ENCODE measurements at places on chromosomes 6 and 20.
A peak's percentile ranks its signal among the peaks of the same experiment; 100 is the strongest.

- no peak for DNase-seq
Observed at GRCh38 chr20:4904127-4904860, 97.0 kb downstream of the SLC23A2 start.

DNA sequence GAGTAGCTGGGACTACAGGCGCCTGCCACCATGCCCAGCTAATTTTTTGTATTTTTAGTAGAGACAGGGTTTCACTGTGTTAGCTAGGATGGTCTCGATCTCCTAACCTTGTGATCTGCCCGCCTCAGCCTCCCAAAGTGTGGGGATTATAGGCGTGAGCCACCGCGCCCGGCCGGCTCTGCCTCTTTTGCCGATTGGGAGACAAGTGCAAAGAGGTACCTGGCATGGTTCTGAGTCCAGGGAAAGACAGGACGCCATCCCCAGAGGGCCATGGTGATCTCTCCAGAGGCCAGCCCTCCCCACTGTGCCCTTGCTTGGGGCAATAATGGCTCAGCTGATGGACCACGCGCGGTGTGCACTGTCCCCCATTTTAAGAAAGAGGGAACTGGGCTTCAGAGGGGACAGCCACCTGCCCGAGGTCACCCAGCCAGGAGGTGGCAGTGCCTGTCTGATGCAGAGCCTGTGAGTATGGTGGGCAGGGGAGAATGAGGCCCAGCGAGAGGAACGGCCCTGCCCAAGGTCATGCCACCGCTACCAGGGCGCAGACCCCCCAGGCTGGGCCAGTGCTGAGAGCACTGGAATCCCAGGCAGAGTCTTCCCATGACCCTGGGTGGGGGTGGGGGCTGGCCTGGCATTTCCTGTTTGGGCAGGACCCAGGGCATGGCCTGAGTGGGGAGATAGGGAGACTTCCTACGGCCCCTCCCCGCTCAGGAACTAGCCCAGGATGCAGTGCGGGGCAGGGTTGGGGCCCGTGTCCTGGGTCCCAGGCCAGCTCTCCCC is 61.0 kb downstream of the SNAI1 start:
- no peak for DNase-seq

GRCh38 chr6:25965058-25965457 is 2.5 kb downstream of the TRIM38 start:
- DNase-seq = no peak

DNA sequence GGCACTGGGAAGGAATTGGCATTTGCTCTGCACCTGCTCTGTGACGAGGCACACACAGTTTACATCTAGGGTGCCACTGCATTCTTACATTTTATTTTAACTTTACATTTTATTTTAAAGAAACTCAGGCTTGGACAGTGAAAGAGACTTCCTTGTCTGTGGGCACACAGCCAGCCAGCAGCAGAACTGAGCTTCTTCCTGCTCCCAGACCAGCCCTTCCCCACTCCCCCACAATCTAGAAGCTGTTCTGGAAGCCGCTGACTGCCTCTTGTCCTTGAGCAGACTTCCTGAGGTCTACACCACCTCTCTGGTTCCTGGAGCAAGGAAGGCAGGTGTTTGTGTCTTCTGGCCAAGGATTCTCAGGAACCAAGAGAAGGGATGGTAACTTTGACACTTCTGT is 27.9 kb upstream of the CD93 start:
- no peak for DNase-seq

DNA sequence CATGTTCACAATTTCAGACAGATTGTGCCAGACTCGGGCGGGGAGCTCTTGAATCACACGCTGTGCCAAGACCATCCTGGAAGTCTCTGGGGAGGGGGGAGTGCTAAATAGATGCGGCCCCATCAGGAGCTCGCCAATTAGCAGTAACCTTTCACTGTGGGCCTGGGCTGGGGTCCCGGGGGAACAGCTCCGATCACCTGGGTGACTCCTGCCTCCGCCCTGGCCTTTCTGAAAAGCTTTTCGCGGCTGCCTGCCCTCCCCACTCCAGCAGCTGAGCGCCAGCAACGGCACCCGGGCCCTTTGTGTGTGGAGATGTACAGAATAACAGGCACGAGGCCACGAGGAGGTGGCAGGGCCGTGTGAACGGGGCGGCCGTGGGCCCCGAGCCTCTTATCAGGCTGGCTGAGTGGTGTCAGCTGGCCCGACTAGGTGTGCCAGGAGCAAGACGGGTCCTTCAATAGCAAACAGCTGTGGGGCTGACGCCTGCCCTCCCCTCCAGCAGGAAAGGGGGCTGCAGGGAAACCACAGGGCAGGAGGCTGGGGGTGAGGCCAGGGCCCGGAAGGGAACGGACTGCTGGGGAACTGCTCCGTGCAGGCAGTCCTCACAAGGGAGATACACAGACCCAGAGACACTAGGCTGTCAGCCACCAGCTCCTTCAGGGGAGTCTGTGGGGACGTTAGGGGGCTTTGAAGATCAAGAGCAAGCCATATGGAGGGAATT is 56.8 kb downstream of the NOL4L start:
- no peak for DNase-seq

DNA sequence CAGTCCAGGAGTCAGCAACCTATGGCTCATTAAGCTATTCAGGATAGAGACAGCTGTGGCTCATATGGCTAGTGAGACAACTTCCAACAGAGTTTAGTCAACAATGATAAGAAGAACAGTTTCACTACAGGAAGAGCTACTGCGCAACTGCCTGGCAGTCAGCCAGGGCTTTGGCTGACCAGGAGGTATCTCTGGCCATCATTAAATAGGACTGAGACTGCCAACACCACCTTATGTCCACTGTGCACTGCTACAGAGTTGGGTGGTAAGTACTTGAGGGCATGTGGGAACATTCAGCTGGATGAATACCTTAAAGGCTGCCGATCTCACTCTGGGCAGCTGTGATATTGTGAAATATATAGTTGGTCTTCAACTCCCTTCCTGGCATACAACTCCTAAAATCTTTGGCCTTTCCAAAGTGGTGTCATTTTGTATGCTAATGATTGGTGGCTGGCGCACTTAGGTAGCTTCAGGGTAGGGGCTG is 52.2 kb upstream of the FAM83C start:
- DNase-seq = no peak

- DNase-seq = peak; percentile 71
Observed at GRCh38 chr6:130575971-130576370, 210.2 kb downstream of the TMEM200A start.

DNA sequence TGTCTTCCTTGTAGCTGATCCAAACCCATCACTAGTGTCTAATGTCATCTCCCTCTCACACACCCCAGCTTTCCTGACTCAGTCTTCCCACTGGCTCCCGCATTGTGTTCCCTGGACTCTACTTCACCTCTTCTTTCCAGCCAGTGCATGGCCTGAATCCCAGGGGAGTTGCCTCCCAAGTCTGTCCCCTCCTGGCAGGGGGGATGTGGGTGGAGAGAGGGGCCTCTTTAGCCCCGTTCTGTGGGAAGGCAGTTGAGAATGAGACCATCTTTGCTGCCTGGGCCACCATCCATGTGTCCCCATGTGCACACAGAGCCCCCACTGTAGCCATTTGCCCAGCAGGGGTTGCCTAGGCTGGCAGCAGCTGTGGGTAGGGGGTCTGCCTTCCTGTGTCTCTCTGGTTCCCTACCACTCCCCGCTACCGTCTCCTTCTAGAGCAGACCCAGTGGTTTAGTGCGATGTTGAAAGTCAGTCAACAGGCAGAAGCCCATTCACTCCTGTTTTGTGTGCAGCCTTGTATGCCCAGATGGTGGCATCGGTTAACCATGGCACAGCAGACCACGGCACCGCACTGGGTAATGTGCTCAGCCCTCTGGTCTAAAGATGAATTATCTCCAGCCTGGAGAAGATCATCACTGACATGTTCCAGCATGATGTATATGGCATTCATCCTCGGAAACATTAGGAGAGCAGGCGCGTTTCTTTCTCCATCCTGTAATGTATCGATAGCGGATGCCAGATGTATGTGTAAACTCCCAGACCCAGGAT is 178.8 kb upstream of the SNX9 start:
- no peak for DNase-seq

GRCh38 chr6:101001012-101001411 is 119.9 kb upstream of the ASCC3 start:
- DNase-seq = no peak

DNA sequence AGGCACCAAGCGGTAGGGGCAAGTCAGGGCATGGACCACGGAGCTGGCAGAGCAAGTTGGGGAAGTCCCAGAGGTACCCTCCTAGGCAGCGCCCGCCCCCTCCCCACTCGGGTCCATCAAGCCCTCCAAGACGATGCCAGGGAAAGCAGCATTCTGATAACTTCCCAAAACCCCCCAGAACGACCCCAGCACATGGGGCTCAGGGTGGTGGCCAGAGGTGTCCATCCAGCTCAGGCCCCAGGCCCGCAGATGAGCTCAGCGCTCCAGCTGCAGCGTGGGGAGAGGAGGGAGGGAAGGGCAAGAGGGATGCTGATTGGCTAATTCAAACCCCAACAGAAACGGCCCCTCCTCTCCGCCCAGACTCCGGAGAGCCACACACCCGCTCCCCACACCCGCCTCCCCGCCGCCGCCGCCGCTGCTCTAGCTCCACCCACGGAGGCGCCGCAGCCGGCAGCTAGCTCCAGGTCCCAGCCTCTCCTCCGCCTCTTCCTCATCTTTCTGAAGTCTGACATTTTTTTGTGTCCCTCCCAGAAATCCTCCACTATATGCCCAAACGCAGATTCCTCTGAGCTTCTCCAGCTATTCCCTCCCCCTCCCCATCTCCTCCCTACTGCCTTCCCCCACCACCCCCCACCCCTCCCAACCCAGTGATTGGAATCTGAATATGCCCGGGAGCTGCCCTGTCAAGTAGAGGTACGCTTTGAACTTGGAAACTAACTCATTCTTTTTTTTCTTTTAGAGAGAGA is 40.3 kb upstream of the TLDC2 start:
- peak; percentile 78 for DNase-seq

GRCh38 chr6:163019926-163020325 is 292.2 kb downstream of the PACRG start:
- no peak for DNase-seq

All from thymus (tissue), 14 donors.